NCI-H187 treated with DMSO at 0.1 percent for 48 hours (cell line): ENCODE measurements at places on chromosomes 13 and 19.

- DNase-seq: no peak
Observed at GRCh38 chr13:22154041-22154440, 483.2 kb downstream of the FGF9 start.

GRCh38 chr19:3983936-3984583 is 1.2 kb downstream of the EEF2 start:
- DNase-seq: no peak

DNA sequence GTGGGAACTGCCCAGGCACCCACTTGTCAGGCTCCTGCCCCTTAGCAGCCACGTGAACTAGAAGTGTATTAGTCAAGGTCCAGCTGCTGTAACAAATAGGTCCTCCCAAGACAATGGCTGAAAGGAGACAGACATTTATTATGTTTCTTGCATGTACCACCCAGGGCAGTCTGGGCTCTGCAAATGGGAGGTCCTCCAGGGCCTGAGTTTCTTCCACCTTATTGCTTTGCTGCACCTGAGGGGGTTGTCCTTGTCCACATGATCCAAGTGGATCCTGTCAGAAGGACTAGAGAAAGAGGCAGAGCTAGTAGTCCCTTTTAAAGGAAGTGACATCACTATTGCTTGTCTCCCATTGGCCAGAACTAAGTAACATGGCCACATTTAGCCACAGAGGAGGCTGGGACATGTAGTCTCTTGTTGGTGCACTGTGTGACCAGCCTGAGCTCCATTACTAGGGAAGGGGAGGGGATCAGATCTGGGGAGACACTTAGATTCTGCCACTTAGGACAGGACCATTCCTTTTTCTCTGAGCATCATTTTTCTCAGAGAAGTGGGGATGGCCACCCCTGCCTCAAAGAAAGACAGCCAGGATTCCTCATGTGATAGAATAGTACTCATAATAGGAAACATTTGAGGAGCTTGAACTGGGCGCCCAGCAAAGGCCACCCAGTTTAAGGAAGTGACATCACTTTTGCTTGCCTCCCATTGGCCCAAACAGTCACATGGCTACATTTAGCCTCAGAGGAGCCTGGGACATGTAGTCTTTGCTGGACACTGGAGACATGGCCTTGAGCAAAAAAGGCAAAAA is 15.1 kb downstream of the CC2D1A start:
- no peak for DNase-seq

DNA sequence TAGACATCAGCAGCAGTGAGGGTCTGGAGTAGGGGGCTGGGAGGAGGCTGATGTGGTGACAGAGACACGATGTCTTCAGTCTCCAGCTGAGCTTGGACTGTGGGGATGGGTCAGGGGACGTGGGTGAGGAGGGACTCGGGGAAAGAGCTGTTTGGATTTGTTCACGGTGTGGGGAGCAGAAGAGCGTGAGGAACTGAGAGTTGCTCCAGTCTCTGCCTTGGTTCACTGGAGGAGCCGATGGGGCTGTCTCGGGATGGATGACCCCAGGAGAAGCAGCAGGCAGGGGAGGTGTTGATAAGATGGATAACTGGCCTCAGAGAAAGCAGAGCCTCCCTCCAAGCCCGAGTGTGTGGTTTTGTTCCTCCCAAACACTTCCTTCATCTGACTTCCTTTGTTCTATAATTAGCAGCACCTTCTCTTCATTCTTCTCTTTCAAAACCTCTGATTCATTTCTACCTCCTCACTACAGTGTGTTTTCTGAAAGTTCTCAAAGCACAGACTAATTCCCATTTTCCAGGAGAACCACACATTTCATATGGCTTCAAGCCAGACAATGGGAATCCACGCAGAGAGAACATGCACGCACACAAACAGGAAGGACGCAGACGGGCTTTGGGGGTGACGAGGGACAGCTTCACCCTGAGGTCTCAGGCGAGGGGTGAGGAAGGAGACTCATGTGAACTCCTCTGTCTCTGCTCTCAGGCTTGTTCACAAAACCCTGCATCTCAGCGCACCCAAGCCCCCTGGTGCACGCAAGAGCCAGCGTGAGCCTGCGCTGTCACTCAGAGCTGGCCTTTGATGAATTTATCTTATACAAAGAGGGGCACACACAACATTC is 18.6 kb downstream of the LAIR2 start:
- DNase-seq: no peak

DNA sequence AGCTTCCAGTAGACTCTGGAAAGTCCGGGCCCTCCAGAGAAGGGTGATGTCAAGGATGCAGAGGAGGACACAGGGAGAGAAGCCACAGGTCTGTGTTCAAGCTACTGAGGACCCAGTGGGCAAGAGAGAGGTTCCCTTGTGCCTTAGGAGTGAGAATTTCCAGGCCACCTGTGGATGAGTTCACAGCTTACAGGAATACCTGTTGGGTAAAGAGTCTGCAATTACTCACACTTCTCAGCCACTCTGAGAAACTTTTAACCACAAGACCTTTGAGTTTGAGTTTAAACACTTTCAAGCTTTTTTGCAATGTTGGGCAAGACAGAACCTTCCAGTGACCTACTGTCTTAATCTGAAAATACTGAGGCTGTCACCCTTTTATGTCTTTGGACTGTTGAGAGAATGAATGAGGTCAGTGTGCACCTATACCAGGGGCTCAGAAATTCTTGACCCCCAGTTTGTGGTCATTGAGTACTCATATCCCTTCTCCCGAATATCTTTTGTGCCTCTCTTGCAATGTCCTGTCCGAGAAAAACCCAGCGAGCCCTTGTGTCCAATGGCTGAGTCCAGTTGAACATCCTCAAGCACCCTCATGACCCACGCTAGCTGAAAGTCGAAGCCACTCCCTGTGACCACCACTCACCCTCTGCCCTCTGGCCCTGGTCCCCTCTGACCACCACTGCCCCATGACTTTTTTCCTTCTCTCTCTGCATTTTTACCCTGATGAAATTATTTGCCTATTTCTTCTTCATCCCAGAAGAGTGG is 368.5 kb upstream of the ZNF507 start:
- no peak for DNase-seq

DNA sequence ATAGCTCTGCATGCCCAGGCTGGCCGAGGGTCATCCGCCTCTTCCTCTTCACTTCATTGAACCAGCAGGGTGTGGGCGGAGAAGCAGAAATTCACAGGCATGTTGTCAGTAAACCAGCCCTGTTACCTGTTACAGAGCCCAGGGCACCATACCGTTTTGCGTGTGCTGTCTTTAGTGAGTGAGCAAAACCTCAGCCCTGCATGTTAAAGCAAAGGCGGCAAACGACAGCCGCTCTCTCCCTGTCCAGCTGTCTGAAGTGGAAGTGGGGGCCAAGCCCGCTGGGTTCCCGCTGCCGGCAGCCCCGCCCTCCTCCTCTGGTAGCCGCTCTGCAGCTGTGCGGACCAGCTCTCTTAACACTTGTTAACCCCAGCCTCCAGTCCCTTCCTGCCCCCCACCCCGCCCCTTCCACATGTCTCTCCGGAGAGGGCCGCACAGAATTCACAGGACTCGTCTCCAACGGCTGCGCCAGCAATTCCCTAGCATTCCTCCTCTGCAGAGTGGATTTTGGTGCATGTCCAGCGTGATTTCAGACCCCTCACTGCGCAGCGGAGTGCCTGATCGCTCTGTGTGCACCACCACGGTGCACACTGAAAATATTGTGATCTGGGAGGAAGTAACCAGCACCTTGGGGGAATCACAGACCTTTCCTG is 12.7 kb downstream of the KLHL26 start:
- no peak for DNase-seq

DNA sequence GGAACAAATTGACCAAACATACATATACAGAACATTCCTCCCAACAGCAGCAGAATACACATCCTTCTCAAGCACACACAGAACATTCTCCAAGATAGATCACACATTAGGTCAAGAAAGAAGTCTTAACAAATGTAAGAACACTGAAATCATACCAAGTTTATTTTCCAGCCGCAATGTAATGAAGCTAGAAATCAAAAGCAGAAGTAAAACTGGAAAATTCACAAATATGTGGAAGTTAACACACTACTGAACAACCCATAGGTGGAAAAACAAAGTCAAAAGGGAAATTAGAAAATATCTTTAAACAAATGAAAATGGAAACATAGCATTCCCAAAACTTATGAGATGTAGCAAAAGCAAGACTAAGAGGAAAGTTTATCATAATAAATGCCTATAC is 692.6 kb downstream of the DIAPH3 start:
- no peak for DNase-seq

DNA sequence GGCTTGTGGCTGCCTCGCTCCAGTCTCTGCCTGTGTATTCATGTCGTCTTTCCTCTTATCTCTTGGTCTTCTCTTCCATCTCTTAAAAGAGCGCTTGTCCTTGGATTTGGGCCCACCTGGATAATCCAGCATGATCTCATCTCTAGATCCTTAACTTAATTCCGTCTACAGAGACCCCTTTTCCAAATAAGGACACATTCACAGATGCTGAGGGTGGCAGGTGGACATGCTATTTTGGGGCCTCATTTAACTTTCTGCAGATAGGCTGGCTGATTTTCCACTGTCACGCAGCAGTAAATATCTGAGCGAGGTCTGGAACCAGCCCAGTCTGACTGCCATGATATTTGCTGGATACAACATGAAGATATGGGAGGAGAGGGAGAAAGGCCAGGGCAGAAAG is 41.5 kb upstream of the TSHZ3 start:
- no peak for DNase-seq

- no peak for DNase-seq
Observed at GRCh38 chr19:4816202-4816949, 15.1 kb downstream of the TICAM1 start.

- DNase-seq: no peak
Observed at GRCh38 chr13:106484084-106484483, 51.4 kb downstream of the EFNB2 start.

GRCh38 chr19:12737835-12738351 is 596 bp downstream of the GET3 start:
- DNase-seq: no peak

DNA sequence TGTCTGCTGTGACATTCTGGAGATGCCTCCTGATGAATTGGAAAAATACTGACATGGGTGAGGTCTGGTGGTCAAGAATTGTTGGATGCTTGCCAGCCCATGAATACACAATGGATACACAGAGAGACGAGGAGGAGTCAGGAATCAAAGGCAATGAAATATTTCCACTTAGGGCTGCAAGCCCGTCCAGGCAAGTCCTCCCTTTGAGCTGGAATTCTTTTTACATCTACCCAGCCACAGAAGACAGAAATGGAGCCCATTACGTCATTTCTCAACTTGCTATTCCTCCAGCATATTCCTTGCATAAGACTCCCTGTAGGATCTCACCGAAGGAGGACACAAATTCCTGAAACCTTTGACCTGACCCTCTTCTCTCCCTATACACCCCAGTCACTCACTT is 15.7 kb upstream of the IGFL4 start:
- no peak for DNase-seq

GRCh38 chr13:48585456-48585840 is 52.6 kb upstream of the RCBTB2 start:
- no peak for DNase-seq

DNA sequence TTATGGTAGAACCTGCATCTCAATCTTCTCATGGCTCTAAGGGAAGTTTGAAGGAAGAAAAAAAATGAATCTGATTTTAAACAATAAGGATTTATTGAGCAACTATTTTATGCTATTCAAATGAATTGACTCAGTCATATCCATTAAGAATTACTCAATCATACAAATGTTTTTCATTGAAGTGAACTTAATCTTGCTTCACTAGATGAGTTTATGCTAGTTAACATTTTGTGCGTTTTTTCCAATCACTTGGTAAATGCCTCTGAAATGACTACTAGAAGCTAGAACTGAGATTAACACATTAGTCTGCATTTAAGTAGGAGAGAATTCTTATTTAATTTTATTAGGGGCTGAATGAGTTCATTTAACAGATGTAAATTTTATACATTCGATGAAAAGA is 25.2 kb downstream of the RXFP2 start:
- DNase-seq: no peak

GRCh38 chr13:76852986-76853385 is 33.2 kb downstream of the KCTD12 start:
- DNase-seq: no peak

- DNase-seq: no peak
Observed at GRCh38 chr19:36032251-36033104, at the start of gene CLIP3. Gene CLIP3, minus strand, starts transcription at chr19:36032873. Its CDS starts 516 bp downstream, at chr19:36032357.

DNA sequence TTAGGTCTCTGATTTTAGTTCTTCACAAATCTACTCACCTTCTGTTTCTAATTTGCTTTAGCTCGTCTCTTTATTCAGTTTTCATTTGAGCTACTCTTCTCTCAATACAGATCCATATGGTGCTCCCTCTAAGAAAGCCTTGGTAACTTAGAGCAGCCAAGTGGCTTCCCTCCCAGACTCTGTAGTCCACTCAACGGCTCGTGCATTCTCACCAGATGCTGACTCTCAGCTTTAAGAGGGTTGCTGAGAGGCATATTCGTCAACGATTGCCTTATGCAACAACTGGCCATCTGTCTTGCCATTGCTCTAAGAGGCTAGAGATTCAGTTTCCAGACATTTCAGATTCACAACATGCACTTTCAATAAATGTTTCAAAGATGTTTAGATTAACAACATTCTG is 785.8 kb upstream of the SLC10A2 start:
- DNase-seq: peak; percentile 64

- DNase-seq: no peak
Observed at GRCh38 chr13:79126706-79127105, 279.3 kb downstream of the RBM26 start.

GRCh38 chr13:75061909-75062308 is 420.1 kb downstream of the TBC1D4 start:
- no peak for DNase-seq

DNA sequence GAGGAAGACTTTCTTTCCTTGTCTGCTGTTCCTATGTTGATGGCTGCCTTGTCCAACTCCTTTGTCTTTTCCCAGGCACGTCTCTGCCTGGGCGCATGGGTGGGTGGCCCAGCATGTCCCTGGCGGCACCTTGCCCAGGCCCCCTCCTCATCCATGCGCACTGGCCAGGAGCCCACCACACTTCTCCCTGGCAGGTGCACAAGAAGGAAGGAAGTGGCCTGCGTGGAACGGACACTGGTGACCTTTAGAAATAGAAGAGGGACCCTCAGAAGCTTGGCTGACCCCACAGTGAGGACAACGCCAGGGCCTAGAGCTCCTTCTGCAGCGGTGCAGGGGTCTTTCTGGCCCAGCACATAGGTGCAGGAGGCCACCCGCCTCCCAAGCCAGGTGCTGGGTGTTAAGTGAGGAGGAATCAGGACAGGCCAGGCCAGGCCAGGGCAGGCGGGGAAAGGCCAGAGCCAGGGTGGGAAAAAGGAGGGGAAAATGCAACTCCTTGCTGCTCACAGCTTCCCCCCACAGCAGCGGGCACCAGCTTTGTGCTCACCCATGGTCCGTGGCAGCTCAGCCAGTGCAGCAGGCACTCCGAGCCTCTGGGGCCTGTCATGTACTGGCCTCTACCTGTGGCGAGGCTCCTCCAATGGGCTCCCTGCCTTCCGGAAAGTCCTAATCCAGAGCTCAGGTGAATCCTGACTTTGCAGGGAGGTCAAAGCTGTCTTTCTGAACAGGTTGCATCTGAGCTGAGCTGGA is 104.0 kb downstream of the SOX1 start:
- DNase-seq: no peak

GRCh38 chr13:47650209-47650608 is 350.9 kb downstream of the SUCLA2 start:
- no peak for DNase-seq
